ENCODE measurements at places on chromosomes 13 and 19.

DNA sequence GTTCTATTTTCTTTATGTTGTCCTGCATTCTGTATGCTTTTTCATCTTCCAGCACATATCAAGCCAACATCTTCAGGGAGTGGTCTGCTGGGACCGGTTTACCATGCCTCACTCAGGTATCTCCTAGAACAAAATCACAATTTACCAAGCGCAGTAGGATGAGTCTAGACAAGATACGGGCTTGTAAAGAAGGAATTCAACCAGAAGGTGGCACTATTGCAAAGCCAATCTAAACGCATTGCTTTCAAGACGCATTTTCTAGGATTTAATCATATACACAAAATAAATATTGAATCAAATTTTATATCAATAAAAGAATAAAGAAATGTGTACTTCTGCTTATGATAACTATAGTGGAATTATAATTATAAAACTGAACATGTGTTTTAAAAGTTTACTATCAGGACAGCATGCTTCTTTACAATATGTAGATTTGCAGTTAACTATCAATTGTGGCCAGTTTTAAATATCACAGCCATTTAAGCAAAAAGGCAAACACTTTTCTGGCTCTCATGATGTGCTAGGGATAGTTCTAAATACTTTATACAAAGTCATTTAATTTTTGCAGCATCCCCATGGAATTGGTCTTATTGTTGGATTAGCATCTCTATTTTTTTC, 16.1 kb upstream of the TPP2 start:
- no peak for DNase-seq

DNA sequence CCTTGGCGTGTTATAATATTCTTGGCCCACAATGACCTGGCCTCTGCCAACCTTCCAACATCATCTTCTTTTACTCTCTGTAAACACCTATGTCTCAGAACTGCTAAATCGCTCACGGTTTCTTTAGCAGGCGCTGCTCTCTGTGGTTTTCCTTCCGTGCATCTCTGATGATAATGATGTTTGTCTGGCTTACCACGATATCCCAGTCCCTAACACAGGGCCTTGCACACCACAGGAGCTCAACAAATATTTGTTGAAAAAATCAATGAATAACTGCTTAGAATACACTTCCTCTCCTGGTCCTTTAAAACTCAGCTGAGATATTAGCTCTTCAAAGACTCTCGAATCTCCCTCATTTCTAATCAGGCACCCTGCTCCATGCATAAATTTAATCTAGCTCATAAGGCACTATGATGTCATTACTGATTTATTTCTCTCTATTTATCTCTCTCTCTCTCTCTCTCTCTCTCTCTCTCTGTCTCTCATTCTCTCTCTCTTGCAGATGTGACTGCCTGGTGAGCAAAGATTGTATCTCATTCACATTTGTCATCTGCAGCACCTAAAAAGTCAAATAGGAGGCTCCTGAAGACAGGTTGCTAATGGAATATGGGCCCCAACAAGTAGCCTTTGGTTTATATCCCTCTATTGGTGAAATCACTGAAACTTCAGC, 206.4 kb downstream of the NHLRC3 start:
- no peak for DNase-seq

- DNase-seq: no peak
Observed at GRCh38 chr13:44978328-44978727, 10.9 kb downstream of the NUFIP1 start.

GRCh38 chr13:33372251-33372919, 86.8 kb upstream of the STARD13 start:
- DNase-seq: no peak

DNA sequence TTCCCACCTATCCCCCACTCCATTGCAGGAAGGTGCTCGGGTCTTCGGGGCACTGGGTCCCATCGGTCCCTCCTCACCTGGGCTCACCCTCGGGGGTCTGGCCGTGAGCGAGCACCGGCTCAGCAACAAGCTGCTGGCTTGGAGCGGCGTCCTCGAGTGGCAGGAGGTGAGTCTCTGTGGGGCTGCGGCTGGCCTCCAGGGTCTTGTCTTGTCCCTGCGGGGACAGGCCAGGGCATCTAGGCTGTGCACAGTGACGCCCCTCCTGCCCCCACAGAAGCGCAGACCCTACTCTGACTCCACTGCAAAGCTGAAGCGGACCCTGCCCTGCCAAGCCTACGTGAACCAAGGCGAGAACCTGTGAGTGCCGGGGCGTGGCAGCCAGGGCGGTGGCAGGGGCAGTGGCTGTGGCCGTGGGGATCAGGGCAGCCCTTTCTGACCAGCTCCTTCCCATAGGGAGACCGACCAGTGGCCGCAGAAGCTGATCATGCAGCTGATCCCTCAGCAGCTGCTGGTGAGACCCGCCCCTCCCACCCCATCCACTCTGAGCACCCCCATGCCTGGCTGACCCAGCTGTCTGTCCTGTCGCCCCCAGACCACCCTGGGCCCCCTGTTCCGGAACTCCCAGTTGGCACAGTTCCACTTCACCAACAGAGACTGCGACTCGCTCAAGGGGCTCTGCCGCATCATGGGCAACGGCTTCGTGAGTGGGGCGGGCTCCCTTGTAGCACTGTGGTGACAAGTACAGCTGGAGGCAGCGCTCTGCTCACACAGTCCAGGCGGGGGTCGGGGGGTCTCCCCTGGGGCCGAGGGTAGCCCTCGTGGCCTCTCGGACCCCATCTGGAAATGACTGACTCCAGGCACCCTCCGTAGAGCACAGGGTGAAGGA, 3.7 kb downstream of the PTOV1 start:
- no peak for DNase-seq

- DNase-seq: no peak
Observed at GRCh38 chr19:10389863-10390262, 9.5 kb upstream of the TYK2 start.

- DNase-seq: no peak
Observed at GRCh38 chr19:38781058-38781457, 7.7 kb upstream of the LGALS7 start.

GRCh38 chr13:113452466-113452865, 822 bp downstream of the ADPRHL1 start:
- DNase-seq: no peak
